ENCODE measurements at places on chromosomes 12 and 14.

DNA sequence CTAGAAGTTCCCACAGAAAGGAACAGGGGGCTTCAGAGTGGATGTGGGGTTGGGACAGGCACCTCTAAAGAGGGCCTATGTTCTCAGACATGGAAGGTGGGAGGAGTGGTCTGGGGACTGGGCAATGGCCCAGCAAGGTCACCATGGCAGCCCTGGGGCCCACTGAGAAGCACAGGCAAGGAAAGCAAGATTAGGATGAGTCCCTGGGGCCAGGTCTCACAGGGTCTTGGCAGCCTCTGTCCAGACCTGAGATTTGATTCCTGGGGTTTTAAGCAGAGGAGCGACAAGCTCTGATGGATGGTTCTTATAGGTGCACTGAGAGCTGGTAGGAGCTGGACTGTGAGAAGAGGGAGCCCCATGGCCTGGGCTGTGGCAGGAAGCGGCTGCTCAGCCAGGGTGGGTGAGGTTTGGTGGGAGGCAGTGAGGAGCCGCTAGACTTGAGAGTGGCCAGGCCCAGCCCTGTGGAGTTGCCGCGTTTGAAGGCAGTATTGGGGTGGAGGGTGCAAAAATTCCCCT is 44.0 kb downstream of the DLK1 start:
- DNase-seq, result no peak

GRCh38 chr12:21891751-21892217 is 49.4 kb downstream of the ABCC9 start:
- no peak for DNase-seq

DNA sequence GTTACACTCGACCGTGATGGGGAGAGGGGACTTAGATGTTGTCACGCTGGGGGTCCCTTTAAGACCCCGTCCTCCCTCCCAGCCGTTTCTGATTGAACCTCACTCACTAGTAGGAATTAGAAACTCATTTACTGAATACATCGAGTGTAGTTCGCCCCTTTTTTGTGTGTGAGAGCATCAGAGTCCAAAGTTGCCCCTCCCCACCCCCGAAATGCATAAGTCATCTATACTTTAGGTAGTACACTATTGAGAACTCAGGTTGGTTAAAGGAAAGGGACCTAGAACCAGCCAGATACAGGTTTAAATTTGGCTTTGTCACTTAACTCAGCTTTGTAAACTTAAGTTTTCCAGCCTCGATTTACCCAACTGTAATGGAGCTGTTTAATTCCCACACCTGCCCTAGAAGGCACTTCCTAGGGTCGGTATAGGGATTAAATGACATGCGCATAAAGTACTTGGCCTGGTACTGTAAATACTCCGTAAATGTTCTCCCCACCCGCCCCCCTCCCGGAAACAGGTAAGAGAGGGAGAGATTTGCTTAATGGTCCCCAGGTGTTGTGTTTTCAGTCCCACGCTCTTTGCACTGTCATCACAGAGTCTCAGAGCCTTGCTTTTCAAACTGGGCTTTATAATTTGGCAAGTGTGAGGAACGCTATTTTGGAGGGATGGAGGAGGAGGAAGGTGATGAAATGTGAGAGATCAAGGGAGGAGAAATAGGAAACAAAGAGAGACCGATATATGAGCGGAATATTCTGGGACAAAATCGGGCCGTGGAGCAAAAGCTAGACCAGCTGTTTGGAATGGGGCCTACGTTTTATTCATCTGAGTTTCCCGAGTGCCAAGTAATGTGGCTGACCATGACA is 897 bp downstream of the SUDS3 start:
- DNase-seq, result no peak

- DNase-seq, result no peak
Measured at GRCh38 chr12:116545144-116545543, 14.0 kb upstream of the MAP1LC3B2 start.

DNA sequence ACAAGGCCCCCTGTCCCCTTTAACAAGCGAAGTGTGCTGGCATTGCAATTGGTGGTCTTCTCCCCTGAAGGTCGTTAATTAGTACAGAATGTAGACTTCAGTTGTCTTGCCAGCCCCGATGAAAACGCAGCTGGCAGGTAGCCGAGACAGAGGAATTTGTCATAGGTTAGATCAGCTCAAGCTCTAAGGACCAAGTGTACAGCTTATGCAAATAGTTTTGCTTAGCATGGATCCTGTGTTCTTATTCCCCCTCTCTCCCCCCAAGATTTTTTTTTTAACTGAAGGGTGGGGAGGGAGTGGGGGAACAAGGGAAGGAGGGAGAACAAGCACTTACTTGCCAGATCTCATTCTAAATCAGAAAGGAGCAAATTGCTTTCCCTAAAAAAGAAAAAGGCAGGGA is 58.6 kb upstream of the PARP11 start:
- DNase-seq, result no peak

DNA sequence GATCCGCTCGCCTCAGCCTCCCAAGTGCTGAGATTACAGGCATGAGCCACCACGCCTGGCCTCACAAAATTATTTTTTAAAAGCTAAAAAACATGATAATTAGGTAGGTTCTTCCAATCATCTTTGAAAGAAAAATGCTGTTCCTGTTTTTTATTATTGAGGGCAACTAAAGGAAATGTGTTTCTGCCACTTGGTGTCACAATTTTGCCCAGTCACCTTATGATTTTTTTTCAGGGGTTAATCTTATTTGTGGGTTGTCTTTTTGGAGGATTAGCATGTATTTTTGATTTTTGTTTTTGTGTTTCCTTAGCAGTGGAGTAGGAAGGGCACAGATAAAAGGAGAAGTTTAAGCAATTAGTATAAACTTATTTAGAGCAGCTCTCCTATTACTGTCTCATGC is 79.8 kb downstream of the PRORP start:
- DNase-seq, result no peak

Data from cortex of kidney (tissue), 1 donor.